ENCODE measurements at places on chromosomes 12 and 14. TPM values are rescaled to one million over a fixed set of nuclear protein-coding genes. Genes with fewer than 3 reads are reported as not detected.

DNA sequence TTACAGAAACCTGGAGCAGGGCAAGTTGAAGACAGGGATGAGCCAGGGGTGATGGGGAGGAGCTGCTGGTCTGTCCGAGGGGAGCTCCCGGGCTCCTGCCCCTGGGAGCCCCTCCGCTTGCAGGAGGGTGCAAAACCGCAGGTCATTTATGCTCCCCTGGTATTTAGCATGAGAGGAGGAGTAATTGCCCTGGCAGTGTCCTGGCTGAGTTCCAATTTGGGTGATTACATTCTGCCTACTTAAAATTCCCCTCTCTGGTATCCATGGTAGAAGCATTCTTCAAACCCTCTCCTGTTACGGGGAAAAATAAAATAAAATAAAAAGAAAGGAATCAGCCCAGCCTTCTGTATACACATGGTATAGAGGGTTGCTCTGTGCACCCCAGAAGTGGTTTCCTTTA is 61.7 kb upstream of the VRK1 start:
- no peak for DNase-seq

GRCh38 chr12:95582230-95583058 is 31.2 kb upstream of the USP44 start:
- peak; percentile 47 for DNase-seq

DNA sequence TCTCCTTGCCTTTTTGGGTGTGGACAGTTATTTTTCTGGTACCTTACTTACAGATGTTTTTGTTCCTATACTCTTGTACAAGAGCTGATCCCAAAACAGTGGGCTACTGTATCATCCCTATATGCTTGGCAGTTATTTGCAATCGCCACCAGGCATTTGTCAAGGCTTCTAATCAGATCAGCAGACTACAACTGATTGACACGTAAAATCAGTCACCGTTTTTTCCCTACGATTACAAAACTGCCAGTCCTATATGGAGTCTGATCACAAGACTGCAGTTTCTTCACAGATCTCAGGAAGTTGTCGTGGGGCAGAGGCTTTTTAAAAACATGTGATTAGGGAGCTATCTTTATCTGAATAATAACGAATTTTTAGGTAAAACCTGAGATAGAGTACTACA is 1.3 kb downstream of the LYSET start:
- DNase-seq: no peak

DNA sequence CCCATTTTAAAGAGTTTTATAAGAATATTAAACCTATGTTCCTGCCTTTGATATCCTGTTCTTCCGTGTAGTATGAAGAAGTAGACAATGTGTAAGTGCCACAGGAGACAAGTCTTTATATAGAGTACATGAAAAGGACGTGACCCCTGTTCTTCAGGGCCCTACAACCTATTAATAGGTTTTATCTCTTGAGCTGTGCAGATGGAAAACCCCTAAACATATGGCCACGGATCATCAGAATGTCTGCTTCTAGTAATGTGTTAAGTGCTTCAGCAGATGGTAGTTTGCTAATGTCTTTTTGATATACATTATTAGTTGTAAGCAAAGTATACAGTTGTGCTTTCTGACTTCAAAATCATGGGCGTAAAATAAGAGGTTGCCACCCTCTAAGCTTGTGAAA is 228.5 kb downstream of the PTPRO start:
- no peak for DNase-seq

GRCh38 chr12:104484079-104484478 is 27.3 kb downstream of the CHST11 start:
- DNase-seq: no peak

DNA sequence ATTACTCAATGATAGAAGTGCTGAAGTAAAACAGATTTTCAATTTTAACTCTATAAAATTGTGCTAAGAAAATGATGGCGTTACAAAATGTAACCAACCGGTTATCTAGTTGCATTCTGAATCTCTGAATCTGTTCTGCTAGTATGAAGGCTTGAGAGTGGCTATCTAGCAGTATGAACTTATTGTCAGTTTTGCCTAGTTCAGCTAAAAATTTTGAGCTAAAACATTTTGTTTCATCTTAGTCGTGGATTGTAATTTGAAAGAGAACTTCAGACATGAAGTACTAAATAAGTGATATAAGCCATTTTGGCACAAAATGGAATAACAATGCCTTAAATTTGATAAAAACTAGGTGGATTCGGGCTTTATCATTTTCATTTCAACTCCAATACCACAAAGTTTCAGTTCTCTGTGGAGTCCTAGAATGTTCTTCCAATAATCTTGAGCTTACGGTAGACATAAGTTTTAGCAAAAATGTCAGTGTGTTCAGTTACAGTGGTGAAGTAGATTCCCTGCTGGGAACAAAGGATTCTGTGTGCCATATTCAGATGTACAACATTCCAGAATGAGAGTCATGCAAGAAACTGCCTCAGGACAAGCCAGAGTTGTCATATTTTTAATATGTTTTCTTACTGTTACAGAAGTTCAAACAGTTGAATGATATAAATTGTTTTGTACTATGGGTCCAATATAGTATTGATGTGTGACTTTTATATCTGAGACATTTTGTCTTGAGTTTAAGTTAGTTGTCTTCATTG is 28.1 kb downstream of the ATP6V1D start:
- DNase-seq: peak; percentile 27

DNA sequence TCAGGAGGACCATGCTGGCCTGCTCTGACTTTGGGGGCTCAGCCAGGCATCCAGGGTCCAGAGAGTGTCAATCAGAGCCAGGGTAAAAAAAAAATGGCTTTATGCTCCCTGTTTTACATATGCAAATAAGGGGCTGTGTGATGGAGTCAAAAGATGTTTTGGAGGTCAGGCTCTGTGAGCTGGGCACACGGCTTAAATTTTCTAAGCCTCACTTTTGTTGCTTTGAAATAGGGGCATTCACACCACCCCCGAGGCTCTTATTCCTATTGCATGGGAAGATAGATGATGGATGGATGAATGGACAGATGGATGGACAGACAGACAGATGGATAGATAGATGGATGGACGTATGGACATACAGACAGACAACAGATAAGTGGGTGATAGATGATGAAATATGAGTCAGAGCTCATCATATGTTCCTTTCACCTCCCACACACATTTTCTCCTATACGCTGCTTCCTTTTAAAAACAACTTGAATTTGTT is 42.7 kb downstream of the RIN3 start:
- DNase-seq: no peak

DNA sequence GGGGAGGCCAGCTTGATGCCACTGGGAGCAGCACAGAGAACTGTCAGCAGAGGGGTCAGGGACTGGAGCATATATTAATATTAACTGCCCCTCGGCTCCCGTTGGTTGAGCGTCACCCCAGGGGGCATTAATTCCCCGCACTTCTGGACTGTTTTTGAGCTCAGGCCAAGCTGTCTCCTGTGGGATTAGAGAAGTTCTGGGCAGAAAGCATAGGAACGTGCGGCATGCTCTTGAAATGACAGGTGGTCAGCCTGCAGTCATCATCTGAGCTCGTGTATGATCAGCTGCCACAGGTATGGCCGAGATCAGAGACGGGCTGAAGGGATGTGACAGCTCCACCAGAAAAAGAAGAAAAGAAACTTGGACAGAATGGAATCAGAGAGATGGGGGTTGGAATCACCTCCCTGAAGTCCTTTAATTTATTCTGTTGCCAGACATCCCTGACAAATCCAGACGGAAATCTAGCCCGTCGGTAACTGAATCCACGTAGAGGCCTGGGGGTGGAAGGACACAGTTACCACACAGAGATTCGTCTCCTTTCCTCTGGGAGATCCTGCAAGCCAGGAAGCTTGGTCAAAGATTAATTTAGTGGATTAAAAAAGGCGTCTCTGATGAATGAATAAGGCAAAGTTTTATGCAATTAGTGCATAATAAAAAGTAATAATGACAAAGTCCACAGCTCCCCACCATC is 23.6 kb downstream of the NR1H4 start:
- DNase-seq: no peak

GRCh38 chr12:45234139-45234865 is 18.4 kb downstream of the ANO6 start:
- peak; percentile 93 for DNase-seq

- no peak for DNase-seq
Measured at GRCh38 chr12:4434301-4434700, 11.3 kb downstream of the FGF6 start.

DNA sequence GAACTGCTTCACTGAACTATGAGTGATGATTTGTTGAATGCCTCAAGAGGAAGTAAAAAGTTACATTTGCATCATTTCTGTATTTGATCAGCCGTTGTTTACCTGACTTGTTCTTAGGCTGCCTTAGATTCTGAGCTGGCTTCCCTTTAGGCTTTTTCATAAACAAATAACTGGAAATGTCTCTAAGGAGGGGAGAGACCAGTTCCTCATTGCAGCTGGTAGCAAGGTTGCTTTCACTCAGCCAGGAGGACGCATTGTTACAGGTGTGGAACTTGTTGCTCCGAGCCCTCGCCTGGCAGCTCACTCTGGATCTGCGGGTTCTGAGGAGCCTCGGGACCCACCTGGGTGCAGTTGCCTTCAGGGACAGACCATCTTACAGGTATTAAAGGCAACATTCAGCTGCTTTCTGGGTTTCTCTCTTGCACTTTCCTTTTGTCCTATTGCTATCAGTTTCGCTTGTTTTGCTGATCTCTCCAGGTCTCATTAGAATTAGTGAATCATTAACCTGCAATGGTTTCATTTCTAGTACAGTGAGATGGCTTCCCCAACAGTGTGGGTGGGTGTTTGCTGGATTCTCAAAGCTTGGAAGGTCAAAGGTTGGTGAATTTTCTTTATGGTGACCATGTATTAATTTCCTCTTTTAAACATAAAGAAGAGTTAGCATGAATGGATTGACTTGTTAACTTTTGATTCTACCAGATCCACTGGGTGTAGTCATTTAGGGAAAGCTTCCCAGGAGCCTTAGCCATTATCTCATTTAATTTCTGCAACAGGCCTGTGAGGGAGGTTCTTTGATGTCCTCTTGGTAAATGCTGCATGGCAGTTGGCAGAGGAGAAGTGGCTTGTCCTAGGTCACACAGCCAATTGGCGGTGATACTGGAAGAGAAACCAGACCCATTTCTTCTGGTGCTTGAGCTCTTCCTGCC is at the start of gene PLEKHG7:
TSS of gene PLEKHG7 (plus strand) at position 236 of the 926 bp plus-strand sequence. CDS start 3,643 bp downstream, outside the sequence.
- DNase-seq: no peak

DNA sequence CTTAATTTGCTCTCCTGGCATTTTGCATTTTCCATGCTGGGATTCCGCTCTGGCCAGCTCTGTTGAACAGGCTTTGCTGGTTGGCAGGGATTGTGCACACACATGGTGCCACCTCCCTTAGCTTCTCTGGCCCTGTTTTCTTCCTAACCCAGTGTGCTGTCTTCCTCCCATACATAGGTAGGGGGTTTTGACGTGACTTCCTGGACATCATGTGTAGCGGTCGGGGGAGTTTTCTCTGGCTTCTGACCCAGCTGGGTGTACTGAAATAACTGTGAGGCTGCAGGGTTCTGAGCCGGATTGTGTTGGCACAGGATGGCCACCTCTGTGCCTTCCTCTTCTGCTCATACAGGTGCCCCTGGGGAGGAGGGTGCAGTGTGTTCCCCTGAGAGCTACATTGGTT is 25.7 kb downstream of the C14orf132 start:
- no peak for DNase-seq

GRCh38 chr12:54988402-54989054 is 4.0 kb upstream of the TESPA1 start:
- DNase-seq: peak; percentile 6

NEDD1 gene
- total RNA-seq: 116 TPM

EIF2S3B gene
- 0.46 TPM for total RNA-seq

SLC25A21 gene
- 0.85 TPM for total RNA-seq

PIWIL1 gene
- not detected for total RNA-seq

Measured in HFFc6 (cell line).